Activated T-helper 1 cell treated with anti-CD3 and anti-CD28 coated beads, Interleukin-2, amount 50 U/mL, for 16 hours (primary cell): ENCODE measurements at places on chromosomes 1 and 21.

DNA sequence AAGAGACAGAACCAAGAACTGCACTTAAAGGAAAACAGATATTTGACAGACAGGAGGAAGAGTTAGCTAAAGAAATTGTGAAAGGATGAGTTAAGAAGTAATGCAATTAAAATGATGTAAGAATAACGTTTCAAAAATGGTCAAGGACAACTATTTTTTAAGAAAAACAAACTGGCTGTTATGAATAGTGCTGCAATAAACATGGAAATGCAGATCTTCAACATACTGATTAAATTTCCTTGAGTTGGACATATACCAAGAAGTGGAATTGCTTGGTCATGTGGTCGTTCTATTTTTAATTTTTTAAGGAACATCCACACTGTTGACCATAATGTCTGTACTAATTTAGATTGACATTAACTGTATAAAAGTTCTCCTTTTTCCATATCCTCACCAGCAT, 23.1 kb upstream of the PHTF1 start:
- no peak for DNase-seq

DNA sequence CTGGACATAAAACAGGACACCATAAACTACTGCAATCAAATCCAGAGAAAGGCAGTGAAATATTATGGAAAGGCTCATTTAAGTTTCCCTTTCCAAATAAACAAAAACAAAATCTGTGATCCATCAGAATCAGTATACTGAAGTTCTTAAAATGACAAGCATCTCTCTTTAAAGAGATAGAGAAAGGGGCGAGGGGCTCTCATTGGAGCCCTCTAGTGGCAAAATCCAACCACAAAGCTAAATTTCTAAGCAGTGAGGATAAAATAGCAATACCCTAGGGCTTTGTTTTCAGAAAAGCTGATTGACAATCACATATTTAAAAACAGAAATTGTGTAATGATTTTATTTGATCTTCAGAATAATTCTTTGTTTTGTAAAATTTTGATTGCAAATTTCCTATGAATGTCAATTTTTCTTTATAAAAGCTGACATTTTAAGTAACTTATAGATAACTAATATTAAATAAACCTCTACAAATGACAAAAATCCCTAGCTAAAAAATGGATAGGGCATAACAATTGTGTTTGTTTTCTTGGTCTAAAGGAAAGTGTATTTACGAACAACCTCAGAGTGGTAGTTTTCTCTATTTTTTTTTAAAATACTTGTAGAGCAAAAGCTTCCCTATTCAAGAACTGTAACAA, 138.2 kb downstream of the COL24A1 start:
- DNase-seq = no peak

DNA sequence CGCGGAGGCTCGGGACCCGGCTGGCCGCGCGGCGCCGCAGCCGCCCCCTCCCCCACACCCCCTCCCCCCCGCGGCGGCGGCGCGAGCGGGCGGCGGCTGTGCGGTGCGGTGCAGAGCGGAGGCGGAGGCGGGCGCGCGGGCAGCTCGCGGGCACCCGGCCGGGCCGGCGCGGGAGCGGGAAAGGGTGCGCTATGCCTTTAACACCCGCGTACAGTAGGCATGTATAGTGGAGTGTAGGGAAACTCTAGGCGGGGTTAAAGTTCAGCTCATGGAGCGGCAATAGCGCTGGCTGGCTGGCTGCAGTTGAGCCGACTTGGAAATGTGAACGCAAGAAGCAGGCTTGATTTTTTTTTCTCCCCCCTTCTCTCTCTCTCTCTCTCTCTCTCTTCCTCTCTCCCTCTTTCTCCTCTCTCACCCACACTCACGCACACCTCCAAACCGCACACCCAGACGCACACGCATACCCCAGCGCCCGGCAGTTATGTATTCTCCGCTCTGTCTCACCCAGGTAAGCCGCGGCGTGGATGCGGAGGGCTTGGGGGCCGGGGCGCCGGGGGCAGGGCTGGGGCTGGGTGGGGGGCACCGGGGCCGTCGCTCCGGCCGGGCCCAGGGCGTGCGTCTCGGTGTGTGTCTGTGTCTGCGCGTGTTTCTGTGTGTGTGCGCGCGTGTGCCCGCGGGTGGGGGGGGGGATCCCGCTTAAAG, at the start of gene NFIA:
Gene NFIA (plus strand): TSS at position 251 of the 702 bp plus-strand sequence.
- DNase-seq = no peak

DNA sequence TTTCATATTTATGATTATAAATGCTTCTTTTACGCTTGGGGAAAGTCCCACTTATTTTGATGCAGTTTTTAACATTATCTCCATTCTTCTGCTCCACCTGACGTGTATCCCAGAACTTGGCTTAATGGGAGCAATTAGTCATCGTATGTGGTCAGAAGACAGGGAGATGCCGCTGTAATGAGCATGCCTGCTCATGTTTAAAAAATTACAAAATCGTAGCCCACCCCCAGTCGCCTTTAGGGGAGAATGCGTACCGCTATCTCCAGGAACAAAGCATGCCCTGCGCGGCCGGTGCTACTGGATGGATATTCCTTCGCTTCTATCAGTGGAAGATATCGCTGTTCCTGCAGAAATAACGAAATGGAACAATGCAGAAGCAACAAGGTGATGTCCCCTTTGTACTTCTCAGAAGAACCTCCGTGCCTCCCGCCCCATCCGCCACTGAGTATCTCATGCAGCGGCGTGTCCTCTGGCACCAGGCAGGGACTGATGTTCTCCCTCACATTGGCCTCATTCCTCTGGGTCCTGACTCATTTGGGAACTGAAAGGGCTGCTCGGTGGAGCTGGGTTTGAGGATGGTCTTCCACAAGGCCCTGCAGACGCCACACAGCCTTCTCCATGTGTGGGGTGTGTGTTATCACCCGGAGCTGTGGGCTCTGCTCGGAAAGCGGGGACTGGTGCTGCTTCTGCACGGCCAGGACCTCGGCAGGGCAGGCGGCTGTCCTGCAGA, 116.3 kb upstream of the COL6A1 start:
- DNase-seq = no peak

DNA sequence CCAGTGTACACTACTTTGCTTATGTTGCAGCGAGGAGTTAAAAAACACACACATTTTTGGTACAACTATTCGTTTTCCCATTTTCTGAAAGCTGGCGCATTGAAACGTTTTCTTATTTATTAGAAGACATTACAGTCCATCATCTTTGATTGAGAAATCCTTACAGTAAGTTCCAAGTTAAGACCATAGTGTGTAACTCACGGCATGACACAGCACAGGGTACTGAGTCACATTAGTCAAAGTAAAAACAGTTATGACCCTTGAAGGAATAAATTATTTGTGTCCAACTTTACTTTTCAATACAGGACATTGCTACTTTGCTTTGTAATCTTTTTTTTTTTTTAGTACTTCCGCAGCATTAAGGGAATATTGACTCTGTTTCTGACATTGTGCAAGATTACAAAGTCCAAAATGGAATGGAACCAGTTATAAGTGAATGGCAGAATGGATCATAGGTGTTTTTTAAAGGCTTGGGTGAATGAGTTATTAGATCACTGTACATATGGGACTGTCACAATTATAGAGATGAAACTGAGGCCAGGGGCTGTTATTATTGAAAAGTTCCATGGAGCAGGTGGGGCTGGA, 11.7 kb downstream of the PTGFRN start:
- DNase-seq = no peak

DNA sequence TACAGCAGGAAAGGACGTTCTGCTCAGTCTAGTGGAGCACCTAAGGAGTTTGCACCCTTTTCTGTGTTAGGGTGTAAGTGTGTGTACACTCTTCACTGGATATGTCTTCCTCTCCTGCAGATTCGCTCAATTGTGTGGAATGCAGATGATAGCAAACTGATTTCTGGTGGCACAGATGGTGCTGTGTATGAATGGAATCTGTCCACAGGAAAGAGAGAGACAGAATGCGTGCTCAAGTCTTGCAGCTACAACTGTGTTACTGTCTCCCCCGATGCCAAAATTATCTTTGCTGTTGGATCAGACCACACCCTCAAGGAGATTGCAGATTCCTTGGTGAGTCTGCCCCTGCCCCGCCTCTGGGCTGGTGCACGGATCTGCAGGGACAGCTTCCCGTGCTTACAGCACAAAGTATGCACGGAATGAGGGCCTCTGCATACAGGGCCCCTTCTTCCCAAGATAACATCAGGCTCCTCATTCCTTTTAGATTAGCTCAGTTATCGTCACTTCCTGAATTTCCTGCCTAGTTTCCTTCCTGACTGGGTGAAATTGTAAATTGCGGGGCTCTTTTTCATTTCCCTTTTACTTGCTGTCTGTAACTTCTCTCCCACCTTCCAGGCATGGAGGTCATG, 34.6 kb downstream of the CFAP57 start:
- no peak for DNase-seq

DNA sequence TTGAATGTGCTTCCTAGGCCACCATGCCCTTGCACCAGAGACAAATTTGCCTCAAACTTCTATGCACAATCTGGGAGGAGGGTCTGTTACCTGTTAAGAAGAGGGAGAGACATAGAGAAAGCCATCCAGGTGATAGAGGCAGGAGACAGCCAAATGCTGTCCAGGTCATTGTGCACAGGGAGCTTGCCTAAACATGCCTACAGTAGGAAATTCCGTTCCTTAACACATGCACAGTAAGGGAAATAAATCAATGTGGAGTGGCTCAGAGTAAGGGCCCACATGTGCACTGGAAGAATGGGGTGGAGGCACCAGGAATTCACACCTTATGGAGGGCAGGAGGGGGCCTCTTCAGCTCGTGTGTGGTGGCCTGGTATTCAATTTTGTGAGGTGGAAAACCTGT, 19.5 kb upstream of the CREG1 start:
- DNase-seq = no peak

GRCh38 chr1:173255214-173255813, 48.2 kb upstream of the TNFSF4 start:
- DNase-seq = no peak

- DNase-seq = no peak
These were observed 104.9 kb upstream of the EDN2 start for GRCh38 chr1:41589395-41589794.

- DNase-seq = no peak
These were observed 2.2 kb downstream of the CREG1 start for GRCh38 chr1:167551362-167551761.

- DNase-seq = no peak
These were observed 87.5 kb upstream of the RHOU start for GRCh38 chr1:228647523-228648444.

GRCh38 chr1:6922096-6922931, 137.1 kb downstream of the CAMTA1 start:
- DNase-seq = no peak

DNA sequence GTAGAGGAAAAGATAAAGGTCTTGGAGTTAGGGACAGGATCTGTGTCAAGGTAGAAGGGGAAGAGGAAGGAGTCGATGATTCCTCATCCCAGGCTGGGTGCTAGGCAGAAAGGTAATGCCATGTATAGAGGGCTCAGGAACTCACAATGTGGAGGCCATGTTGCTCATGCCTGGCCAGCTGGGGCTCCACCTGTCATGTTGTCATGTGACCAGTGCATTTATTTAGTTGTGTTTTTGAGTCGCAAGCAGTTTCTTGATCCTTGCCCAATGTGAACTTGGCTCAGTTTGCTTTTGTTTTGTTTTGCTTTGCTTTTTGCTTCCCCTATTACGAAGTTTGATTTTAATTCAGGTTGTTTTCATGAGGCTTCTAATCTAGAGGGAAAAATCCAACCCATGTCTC, 5.7 kb downstream of the CASQ2 start:
- no peak for DNase-seq

DNA sequence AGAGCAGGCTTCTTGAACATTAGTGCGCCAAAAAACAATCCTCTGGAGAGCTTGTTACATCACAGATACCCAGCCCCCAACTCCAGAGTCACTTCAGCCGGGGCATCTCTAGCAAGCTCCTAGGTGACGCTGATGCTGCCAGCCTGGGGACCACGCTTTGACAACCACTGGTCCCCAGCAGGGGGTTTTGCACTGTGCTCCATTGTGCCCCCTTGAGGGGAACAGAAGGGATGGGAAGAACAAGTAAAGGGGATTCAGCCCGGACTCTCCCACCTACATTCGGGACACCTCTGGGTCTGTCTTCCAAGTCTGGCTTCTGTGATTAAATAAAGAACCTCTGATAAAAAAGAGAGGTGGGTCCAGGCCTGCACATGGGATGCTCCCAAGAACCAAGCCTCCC, 60.4 kb downstream of the ATP5PO start:
- DNase-seq = no peak

DNA sequence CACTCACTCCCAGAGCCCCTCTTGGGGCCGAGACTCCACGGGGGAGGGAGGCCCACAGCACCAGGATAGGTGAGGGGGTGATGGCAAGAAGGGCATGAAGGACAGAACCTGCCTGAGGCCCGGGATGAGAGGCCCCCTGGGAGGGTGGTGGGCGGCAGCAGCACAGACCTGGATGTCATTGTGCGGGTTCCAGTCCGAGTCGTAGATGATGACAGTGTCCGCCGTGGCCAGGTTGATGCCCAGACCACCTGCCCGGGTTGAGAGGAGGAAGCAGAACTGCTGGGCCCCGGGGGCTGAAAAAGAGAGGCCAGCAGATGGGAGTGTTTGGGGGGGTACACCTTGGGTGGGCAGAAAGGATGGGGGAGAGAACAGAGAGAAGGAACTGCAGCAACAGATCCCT, 50.1 kb downstream of the CHD5 start:
- DNase-seq = no peak

DNA sequence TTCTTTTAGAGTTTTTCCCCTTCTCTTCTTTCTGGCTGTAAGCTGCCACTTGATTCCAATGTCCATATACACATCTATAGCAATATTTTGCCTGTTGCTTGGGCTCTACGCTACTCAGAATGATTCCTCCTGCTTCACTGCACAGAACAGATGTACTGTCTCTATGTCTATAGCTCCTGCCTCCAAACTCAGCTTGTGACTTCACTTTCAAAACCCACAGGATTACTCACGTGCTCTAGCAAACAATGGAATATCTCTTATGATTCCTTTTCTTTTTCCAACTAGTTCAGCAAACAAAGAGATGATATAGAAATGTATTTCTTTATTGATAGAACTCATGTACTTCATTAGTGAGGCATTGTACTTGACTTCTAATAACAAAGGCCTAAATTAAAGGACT, 80.5 kb upstream of the SOX13 start:
- DNase-seq = no peak

DNA sequence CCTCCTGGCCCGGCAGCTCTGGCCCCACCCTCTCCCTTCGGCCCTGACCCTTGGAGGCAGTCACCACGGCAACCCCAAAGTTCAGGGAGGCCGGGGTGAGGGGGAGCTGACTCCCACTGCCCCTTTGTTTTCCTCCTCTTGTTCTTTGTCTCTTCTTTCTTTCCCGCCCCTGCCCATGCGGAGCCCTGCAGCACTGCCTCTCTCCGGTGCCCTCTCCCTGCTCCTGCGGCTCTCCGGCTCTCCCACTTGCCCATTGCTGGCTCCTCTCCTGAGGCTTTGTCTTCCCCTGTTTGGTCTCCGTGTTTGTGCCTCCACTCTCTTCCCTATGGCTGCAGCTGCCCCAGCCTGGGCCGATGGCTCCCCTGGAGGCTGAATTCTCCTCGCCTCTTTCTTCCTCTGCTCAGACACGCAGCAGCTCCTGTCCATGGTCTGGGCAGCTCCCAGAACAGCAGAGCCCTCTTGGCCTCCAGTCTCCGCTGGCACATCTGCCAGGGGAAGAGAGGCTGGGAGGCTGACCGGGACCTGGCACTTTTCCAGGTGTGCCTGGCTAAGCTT, 5.8 kb downstream of the CELSR2 start:
- no peak for DNase-seq
